CD4-positive, alpha-beta T cell treated with Interleukin-15 for 4 hours (primary cell): ENCODE measurements at places on chromosomes 6 and 20.

DNA sequence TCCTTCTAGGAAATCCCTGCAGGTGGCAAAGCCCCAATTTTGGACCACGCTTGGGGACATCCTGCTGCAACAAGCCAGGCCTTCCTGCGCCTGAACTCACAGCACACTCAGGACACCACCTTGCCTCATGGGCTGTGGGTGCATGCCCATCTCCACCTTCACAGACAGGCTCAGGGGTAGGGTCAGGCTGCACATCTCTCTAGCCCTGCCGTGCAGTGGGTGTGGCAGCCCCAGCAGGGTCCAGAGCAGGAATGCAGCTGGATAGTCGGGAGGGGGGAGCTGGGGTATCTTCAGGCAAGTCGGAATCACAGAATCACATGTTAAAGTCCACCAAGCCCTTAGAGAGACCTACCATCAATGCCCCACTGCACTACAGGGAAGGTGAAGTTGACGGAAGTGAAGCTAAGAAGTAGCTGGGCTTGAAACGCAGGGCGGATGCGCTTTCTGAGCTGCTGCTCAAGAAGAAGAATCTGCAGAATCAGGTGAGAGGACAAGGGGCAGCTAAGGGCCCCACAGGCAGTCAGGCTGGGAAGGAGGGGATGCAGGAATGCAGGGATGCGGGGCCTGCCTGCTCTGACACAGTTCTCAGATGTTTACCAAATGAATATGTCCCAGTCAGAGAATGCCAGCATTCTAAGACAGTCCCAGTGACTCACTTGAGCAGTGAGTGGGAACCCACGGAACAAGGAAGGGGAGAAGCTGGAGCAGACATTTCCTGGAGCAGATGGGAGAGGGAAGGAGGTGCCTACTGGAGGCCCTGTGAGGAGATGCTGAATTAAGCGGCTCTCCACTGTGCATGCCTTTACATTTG is 11.3 kb downstream of the SERPINB6 start:
- DNase-seq = no peak

DNA sequence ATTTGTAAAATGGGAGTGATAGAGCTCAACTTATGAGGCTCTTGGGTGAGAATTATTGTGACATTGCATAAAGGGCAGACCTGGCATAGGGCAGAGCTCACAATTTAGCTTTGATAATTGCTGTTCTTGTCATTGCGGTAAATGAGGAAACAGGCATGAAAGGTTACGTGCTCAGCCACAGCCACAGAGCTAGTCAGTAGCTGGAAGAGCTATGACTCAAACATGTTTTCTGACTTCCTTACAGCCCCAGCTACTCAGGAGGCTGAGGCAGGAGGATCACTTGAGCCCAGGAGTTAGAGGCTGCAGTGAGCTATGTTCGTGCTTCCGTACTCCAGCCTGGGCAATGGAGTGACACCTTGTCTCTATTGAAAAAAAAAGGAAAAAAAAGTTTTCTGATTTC is 3.5 kb upstream of the GHRH start:
- DNase-seq = no peak

DNA sequence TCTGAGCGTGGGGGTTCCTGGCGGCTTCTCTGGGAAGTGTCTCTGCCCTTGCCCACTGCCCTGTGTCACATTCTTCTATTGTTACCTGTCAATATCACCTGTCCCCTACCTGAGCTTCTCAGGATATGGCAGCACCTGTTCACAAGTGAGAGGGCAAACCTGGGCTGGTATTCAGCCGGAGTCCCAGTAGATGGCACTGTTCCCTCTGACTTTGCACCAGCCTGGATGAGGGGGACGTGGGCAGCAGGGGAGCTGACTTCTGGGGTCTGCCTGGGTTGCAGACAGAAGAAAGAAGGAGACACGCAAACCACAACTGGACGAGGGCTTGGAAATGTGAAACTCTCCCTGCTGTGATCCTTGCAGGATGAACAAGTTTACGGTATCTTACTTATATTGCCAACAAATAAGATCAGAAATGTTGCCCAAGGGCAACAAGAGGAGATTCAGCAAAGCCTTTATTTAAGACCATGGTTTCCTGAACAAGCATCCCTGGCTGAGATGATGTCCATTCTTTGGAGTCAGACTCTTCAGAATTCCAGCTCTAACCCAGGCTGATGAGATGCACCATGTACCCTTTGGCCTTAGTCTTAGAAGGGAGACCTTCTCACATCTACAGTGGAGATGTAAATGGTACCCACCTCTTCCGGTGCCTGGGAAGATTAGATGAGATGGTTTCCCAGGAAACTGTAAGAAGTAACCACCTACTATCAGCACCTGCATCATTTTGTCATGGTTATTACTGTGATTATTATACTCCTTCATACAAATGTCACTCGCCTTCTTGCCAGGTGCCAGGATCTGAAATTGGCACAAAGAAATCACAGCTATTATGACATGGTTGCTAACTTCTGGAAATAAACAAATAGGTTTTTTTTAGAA is 400.0 kb upstream of the CDH4 start:
- no peak for DNase-seq

DNA sequence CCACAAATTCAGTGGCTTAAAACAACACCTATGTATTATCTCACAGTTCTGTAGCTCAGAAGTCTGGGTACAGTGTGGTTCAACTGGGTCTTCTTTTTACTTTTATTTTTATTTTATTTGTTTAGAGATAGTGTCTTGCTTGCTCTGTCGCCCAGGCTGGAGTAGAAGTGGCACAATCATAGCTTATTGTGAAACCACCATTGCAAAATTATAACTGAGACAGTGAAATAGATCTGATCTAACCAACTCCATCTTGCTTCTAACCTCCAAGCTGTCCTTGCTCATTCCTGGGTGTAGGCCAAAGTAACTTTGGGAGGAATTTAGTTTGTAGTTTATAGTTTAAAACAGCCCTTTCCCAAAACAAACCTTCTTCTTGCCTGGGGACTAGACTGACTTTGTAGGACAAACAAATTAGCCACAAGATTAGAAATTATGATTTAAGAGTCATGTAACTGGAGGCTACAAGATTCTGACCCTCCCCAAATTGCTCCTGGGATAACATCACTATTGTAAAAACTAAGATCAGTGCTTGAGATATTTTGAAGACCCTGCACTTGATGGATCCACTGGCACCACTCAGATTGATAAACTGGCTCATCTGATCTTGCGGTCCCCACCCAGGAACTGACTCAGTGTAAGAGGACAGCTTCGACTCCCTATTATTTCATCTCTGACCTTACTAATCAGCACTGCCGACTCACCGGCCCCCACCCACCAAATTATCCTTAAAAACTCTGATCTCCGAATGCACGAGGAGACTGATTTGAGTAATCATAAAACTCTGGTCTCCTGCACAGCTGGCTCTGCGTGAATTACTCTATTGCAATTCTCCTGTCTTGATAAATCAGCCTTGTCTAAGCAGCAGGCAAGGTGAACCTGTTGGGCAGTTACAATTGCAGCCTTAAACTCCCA is 193.4 kb upstream of the CDYL start:
- no peak for DNase-seq

GRCh38 chr6:56437171-56437900 is 190.0 kb upstream of the COL21A1 start:
- DNase-seq = no peak

DNA sequence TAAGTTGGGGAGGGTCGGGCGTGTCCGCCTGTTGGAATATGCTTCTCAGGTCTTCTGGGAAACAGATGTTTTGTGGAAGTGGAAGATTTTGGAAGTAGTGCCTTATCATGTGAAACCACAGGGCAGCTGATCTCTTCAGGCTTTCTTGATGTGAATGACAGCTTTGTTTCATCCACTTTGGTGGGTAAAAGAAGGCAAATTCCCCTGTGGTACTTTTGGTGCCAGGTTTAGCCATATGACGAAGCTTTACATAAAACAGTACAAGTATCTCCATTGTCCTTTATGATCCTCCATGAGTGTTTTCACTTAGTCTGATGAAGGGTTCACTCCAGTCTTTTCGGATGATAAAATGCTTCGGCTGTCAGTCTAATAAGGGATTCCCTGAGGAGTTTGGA is 4.6 kb downstream of the IRF4 start:
- no peak for DNase-seq

- DNase-seq = no peak
Measured at GRCh38 chr20:57211908-57212533, 54.4 kb downstream of the BMP7 start.

DNA sequence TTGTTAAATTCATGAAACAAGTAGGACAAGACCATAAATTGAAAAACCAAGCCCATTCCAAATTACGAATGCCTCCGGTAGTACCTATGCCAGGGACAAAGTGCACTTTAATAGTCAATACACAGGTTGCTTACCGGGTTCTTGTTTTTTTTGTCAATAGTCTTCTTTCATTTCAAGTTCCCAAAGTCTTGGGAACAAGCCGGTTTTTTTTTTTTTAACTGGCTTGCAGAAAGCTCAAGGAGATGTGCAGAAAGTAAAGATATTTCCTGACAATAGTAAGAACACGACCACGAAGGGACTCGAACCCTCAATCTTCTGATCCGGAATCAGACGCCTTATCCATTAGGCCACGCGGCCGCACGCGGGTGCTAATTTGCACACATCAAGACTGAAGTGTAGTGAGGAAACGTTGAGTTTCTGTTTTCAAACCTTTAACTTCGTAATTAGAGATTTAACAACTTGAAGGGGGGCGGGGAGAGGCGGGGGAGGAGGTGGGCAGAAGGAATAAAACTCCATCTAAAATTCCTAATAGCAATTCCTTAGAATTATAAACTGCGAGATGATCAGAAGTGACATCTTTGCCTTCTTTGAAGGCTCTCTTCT is 181.0 kb downstream of the TRIM27 start:
- no peak for DNase-seq

DNA sequence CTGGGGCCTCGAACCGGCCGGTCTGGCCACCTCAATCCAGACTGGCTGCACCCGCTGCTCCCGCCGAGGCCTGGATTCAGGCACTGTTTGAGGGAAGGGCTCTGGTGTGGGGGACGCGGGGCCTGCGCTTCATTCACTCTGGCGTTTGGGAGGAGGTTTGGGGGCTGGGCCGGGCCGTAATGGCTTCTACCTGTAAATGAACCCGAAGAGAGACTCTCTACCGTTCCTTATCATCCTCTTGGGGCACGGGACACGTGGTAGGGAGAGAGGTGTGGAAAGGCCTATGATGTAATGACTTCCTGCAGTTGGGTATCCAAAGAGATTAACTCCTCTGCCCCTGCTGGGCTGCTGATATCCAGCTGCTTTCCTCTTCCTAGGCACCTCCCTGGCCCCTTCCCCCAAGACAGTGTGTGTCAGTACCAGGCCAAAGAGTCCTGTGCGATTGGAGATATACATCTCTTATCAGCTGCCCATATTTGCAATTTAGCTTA is 1.8 kb downstream of the FOXO3 start:
- DNase-seq = no peak

GRCh38 chr6:63904650-63905248 is 269.1 kb downstream of the PHF3 start:
- DNase-seq = no peak

- no peak for DNase-seq
Measured at GRCh38 chr20:40467067-40467466, 222.0 kb downstream of the MAFB start.

DNA sequence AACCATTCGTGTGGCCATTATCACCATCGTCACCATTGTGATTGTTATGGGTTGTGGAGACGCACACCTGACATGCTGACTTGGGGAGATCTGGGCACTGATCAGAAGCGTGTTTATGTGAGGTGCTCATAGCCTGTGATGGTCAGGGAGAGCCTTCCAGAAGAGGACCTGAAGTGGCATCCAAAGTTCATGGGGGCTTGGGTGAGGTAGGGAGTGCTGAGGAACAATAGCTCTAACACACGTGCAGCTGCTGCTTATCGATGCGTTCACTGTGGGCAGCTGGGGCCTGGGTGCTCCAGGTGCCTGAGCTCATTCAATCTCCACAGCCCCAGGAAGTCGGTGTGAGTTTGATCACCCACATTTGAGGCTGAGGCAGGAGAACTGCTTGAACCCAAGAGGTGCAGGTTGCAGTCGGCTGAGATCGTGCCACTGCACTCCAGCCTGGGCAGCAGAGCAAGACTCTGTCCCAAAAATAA is 227.3 kb downstream of the PREX1 start:
- no peak for DNase-seq

DNA sequence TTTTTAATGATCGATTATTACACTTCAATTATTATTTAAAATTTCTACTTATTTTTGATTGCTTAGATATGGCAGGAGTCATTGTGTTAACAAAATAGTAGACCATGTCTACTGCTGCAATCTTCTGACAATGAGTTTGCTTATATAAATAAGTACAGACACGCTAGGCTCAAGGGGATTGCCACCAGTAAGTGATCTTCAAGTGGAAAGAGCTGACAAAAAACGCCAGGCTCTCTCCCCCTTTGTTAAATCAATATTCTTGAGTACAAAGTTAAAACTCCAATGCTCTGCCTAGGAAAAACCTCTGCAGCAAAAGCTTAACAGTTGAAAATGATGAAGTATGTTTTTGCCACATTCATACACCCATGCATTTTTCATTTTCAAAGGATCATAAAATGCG is 738.1 kb downstream of the HDGFL1 start:
- DNase-seq = no peak

DNA sequence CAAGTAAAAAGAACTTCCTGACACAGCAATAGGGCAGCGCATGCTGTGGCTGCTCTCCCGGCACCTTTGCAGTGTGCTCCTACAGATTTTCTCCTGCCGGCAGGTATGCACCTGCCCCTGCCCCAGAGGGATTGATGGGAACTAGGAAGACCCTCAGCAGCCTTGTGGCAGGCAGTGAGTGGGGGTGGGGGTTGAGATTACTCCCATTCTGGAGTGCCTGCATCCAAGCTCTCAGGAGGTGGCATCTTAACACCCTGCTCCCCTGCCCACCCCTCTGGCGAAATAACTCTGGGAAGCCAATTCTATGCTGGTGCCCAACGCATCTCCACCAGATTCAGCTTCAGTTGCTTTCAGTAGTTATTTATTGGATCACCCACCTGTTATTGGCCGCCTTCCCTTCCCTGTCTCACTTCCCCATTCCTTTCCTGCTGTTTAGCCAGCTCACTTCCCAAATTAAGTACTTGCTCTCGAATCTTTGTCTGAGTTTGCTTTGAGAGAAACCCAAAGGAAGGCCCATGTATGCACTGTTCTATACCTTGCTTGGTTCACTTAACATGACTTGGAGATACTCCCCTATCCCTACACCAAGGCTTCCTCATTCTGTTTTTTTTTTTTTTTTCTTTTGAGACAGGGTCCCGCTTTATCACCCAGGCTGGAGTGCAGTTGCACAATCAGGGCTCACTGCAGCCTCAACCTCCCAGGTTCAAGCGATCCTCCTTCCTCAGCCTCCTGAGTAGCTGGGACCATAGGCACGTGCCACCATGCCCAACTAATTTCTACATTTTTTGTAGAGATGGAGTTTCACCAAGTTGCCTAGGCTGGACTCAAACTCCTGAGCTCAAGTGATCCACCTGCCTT is 29.3 kb upstream of the SLC23A2 start:
- no peak for DNase-seq
